SJSA1 (cell line): ENCODE measurements at places on chromosomes 13 and 19.

GRCh38 chr19:33235996-33236350, 10.3 kb upstream of the SLC7A10 start:
- no peak for DNase-seq

DNA sequence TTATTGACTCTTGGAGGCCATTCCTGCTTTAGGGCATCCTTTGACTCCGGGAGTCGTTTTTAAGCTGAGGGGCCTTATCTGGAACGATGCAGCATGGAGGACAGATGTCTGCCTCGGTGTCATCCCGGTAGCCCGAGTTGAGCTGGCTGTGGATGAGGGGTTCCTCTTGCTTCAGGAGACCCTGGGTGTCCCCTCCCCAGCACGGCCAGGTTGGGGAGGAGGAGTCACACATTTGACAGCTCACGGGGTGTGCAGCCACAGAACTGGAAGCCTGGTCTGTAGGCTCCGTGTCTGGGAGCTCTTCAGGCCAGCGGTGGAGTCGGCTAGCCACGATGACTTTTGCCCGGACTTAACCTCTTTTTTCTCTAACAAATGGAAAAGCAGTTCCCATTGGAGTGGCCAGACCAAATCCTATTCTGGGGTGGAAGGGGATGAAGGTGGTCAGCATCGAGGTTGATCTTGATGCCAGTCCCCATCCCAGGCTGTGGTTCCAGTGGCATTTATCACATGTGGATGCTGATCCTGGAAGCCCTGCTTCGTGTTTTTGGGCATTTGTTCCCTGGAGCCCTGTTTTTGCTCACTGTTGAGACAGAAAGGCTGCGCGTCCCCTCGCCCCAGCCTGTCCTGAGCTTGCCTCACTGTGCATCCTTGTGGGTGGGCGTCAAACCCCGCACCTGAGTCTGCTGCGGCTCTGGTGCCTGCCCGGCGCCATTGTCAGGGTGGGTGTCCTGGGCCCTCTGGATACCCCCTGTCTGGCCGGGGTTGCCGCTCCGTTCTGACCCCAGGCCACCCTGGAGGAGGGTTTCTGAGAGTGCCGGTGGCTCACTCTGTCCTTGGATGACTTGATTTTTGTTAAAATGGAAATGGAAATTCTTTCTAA, 12.0 kb downstream of the TFDP1 start:
- peak; percentile 59 for DNase-seq

GRCh38 chr19:33428627-33429125, 55.2 kb downstream of the CEBPG start:
- no peak for DNase-seq

DNA sequence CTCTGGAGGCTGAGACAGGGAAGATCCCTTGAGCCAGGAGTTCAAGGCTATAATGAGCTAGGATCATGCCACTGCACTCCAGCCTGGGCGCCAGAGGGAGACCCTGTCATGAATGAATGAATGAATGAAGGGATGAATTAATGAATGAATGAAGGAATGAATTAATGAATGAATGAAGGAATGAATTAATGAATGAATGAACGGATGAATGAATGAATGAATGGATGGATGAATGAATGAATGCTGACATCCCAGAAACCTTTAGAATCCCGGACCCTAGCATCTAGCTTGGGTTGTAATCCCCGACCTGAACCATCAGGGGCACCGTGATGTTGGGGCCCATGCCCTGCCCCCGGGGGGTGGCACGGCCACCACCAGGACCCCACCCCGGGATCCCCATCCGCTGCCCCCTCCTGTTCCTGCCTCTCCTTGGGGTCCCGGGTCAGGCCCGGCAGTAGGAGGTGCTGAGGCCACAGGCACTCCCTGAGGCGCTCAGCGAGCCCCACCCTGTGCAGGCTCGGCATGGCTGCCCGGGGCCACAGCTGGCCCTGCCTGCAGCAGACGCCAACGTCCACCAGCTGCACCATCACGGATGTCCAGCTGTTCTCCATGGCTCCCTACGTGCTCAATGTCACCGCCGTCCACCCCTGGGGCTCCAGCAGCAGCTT, 3.4 kb downstream of the EBI3 start:
- no peak for DNase-seq

DNA sequence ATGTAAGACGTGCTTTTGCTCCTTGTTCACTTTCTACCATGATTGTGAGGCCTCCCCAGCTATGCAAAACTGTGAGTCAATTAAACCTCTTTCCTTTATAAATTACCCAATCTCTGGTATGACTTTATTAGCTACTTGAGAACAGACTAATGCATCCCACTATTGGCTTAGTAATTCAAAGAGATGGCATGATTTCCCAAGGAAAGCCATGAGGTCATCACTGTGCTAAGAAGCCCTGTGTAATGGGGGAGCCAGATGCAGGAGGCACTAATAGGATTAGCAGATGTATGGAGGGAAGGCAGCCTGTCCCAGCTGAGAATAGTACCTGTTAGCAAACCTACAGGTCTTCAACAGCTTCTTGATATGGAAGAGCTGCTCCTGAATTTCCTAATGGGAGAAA, 38.1 kb downstream of the RUBCNL start:
- no peak for DNase-seq

- DNase-seq: no peak
Measured at GRCh38 chr13:35961461-35962220, 169.5 kb downstream of the DCLK1 start.

- no peak for DNase-seq
Measured at GRCh38 chr19:5593343-5594255, 25.8 kb upstream of the TINCR start.

- DNase-seq: no peak
Measured at GRCh38 chr13:30837227-30838159, 68.6 kb upstream of the MEDAG start.

GRCh38 chr19:58009666-58010301, 7.2 kb upstream of the ZNF606 start:
- DNase-seq: no peak
